ENCODE measurements at places on chromosomes 3 and 15.

DNA sequence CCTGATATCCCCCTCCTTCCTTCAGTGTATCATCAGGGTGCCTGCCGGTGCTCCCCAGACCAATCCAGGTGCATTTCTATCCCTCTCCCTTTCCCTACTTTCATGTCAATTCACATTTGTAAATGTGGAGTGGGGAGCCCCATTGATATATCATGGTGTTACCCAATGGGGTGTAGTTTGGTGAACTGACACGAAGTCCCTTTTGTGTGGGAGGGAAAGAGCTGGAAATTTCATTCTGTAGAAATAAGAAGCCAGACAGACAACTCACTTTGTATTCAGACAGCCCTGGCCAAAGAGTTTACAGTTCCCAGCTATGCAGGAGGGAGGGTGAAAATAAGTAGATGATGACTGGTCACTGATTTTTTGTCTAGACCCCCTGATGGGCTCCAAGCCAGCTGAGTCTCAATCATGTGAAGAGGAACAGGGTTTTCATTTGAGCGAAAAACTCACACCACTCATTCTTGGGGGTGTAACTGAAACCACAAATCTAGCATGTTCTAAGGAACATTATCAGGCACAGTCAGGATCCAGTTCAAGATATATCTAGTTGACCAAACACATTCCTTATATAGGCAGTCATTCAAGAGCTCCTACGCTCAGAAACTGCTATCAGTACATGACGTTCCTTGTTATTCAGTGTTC lies 58.9 kb downstream of the LMCD1 start:
- DNase-seq = no peak

GRCh38 chr3:59873576-59874230 lies 823.9 kb upstream of the CFAP20DC start:
- no peak for DNase-seq

GRCh38 chr3:39191111-39191510 lies 1.3 kb downstream of the XIRP1 start:
- DNase-seq = peak; percentile 34

GRCh38 chr3:61358364-61358763 lies 107.1 kb upstream of the FHIT start:
- peak; percentile 33 for DNase-seq

GRCh38 chr15:23857028-23857641 lies 170.0 kb upstream of the NDN start:
- no peak for DNase-seq

- no peak for DNase-seq
Observed at GRCh38 chr3:85570819-85571218, 612.0 kb downstream of the CADM2 start.

GRCh38 chr15:41254560-41254959 lies 23.5 kb downstream of the CHP1 start:
- DNase-seq = no peak

DNA sequence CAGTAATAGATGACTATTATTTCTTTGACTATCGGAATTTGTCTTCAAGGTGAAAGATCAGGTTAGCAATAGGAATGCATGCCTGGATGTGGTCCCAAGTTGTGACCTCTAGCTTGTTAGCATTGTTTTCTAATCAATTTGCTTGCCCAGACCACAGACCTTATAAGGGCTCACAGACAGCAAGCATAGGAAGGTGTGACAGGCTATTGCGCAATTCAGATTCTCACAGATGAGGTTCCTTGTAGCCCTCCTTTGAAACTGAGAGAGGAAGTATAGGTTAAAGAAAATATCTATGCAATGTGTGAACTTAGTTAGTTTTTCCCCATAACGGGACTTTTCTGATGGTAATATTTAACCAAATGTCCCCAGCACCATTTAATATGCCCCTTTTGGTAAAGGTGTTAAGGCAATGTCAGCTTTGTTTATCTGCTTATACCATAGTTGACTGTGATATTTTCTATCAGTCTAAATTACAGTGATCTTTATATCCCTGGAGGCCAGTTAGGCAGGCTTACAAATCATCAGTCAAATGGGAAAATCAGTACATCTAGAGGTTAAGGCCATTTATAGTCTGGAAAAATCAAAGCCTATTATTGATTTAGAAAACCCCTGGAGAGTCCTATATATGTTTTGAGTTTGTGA lies 168.1 kb upstream of the MBNL1 start:
- DNase-seq = peak; percentile 15

- DNase-seq = no peak
Observed at GRCh38 chr3:98259707-98260106, 4.3 kb upstream of the OR5H6 start.

- no peak for DNase-seq
Observed at GRCh38 chr15:95830281-95830680, 500.2 kb upstream of the NR2F2 start.

DNA sequence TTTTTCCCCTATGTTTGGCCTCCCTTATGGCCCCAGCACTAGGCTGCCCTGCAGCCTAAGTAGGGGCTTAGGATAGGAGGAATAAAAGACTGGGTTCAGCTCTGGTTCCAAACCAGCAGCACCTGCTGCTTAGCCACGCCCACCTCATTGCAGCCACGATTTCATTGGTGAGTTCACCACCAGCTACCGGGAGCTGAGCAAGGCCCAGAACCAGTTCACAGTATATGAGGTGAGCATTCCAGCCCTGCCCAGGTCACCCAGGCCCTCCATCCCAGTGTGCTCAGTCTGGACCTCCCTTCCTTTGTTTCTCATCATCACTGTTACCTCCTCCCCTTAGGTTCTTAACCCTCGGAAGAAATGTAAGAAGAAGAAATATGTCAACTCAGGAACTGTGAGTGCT lies 11.5 kb downstream of the CPNE9 start:
- DNase-seq = no peak

DNA sequence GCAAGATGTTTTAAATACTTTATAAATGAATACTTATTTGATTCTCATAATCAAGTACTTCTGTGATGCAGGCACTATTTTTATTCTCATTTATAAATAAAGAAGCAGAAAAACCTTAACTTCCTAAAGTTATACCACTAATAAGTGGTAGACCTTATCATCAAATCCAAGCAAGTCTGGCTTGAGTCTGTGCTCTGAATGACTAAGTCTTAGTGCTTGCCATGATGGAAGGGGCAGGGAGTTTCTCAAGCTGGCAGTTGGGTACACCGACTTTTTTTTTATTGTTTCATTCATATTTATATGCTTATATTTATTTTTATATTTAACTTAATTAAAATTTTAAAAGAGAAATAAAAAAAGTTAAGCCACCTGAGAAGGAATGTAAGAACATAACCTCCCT lies 23.6 kb downstream of the SLMAP start:
- DNase-seq = no peak

GRCh38 chr15:78993931-78994530 lies 49.2 kb upstream of the CTSH start:
- no peak for DNase-seq
